Stimulated activated CD8-positive, alpha-beta memory T cell treated with anti-CD3 and anti-CD28 coated beads, Interleukin-4, amount 100 ng/mL, for 24 hours (primary cell): ENCODE measurements at places on chromosomes 1 and 21.

- peak; percentile 97 for DNase-seq
These were observed at the start of gene GALE for GRCh38 chr1:23800400-23801337. TSS of gene GALE (minus strand) at chr1:23800754. CDS start at chr1:23799007, 1,747 bp downstream.

GRCh38 chr1:177088966-177089365 lies 75.5 kb downstream of the ASTN1 start:
- no peak for DNase-seq

GRCh38 chr1:40980453-40981121 lies 1.1 kb downstream of the CTPS1 start:
- DNase-seq, result peak; percentile 35

- DNase-seq, result no peak
These were observed 1.7 kb upstream of the TNFSF4 start for GRCh38 chr1:173208868-173209267.

GRCh38 chr1:154999571-155000410 lies 2.8 kb upstream of the ZBTB7B start:
- peak; percentile 46 for DNase-seq

DNA sequence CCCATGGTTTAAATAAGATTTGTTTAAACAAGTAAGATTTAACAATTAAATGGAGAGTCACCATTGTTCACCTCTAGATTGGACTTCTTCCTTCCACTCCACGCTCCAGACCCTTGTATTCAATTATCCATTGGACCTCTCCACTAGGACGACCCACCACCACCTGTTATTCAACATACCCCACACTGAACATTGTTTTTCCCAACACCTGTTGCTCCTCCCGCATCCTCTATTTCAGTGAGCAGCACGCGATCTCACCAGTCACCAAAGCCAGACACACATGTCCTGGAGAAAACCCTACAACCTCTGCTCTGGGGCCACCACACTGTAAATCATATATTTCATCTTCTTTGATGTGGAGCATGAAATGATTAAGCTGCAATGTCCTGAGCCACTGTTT lies 28.6 kb downstream of the ATP8B2 start:
- DNase-seq, result no peak

- no peak for DNase-seq
These were observed 151.7 kb upstream of the ZNF648 start for GRCh38 chr1:182213163-182213562.

GRCh38 chr1:64046891-64047290 lies 156.5 kb upstream of the UBE2U start:
- no peak for DNase-seq

DNA sequence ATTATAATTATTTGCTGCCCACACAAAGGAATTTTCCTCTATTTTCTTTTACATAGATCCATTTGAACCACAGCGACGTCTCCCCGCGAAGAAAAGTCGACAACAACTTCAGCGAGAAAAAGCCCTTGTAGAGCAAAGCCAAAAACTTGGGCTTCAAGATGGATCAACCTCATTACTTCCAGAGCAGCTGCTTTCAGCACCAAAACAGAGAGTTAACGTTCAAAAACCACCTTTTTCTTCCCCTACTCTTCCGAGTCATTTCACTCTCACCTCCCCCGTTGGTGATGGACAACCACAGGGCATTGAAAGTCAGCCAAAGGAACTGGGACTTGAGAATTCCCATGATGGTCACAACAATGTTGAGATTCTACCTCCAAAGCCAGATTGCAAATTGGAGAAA lies 7.2 kb downstream of the GORAB start:
- DNase-seq, result no peak

GRCh38 chr1:32741059-32741412 lies 38.5 kb upstream of the SYNC start:
- DNase-seq, result no peak

DNA sequence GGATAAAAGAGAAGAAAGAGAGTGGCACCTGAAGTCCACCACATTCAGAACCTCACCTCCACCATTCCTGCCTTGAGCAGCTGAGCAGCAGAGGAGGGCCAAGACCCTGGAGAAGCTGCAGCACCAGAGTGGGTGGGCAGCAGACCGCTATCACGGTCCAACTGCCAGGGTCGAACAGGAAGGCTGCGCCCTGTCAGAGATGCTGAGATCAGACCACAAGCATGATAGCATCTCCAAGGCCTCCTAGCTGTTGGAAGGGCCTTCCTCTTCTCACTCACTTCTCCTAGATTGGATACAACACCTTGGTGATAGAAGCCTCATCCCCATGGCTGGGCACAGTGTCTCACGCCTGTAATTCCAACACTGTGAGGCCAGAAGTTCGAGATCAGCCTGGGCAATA lies 12.1 kb upstream of the SLC45A3 start:
- DNase-seq, result no peak

DNA sequence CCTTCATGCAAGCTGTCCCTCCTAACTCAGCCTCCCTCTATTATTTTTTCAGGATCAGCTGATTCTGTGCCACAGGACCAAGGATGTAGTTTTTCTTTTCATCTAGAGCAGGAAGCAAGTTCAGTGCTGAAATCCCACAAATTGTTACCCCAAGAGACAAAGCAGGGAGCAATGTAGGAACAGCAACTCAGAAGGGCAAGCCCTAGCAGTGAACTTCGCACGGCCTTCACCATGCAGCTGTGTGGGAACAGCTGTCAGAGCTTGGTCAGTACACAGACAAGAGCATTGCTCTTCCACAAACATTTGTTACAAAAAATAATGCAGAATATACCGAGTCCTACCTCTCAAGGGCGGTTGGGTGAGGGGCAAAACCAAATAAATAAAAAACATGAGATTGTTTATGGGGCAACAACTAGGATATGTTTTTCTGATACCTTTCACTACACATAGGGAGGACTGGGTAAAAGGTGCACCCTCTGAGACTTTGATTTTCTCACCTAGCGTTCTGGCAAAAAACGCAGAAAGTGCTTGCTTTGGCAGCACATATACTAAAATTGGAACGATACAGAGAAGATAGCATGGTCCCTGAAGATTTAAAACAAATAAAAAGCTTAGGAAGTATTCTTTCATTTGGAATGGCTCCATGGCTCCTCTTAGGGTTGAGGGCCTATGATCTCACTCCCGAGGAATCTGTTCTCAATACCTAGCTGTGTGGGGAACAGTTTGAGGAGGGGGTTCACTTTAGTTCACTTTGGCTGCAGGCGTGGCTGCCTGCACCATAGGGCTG lies 37.1 kb upstream of the ANGPTL7 start:
- no peak for DNase-seq

GRCh38 chr1:165468253-165468652 lies 23.3 kb upstream of the RXRG start:
- DNase-seq, result no peak

- DNase-seq, result no peak
These were observed 29.0 kb downstream of the NME7 start for GRCh38 chr1:169338617-169339016.

- no peak for DNase-seq
These were observed 19.1 kb downstream of the ABCA4 start for GRCh38 chr1:94101613-94102525.

GRCh38 chr1:100902365-100902764 lies 6.5 kb downstream of the SLC30A7 start:
- no peak for DNase-seq
